ENCODE measurements at places on chromosomes 4 and X. TPM values are rescaled to one million over a fixed set of nuclear protein-coding genes. Genes with fewer than 3 reads are reported as not detected.

Gene MXRA5
- 40.3 TPM for total RNA-seq

Gene SLC49A3
- 3.9 TPM for total RNA-seq

Gene DIAPH2
- total RNA-seq: 18.0 TPM

Gene ERVMER34-1
- total RNA-seq: under 0.01 TPM

Gene GSX2
- 0.33 TPM for total RNA-seq

Gene LAMTOR3
- total RNA-seq: 23.4 TPM

Gene TRAM1L1
- total RNA-seq: 5.0 TPM

Gene KLKB1
- 0.26 TPM for total RNA-seq

Gene CXCR3
- not detected for total RNA-seq

Gene YY2
- 1.0 TPM for total RNA-seq

Gene MSX1
- total RNA-seq: 1.3 TPM

Gene ASMT
- total RNA-seq: not detected

Gene HHIP
- total RNA-seq: under 0.01 TPM

Gene ARHGEF6
- total RNA-seq: 20.5 TPM

Gene MAPK10
- total RNA-seq: 8.0 TPM

Gene ABCD1
- total RNA-seq: 12.7 TPM

Gene TXK
- total RNA-seq: 0.66 TPM

Gene PRSS12
- 59.9 TPM for total RNA-seq

Gene F8A2
- total RNA-seq: not detected

Gene GPRASP1
- total RNA-seq: 5.8 TPM

Gene PDZD4
- total RNA-seq: 0.26 TPM

Gene NUP54
- total RNA-seq: 70.6 TPM

Gene BTC
- total RNA-seq: 3.1 TPM

Gene GPR143
- not detected for total RNA-seq

Gene GABRG1
- not detected for total RNA-seq

Gene SSX4B
- not detected for total RNA-seq

Gene NEXMIF
- total RNA-seq: under 0.01 TPM

Gene CTAG2
- total RNA-seq: not detected

Gene PRSS48
- not detected for total RNA-seq

Gene MFAP3L
- total RNA-seq: 0.50 TPM

Gene GC
- total RNA-seq: not detected

Gene HAND2
- under 0.01 TPM for total RNA-seq

Gene WNK3
- total RNA-seq: 0.51 TPM

Gene PDLIM3
- total RNA-seq: 50.3 TPM

Gene HSFX2
- total RNA-seq: 0.26 TPM

Gene VSIG4
- total RNA-seq: not detected

Gene CT83
- not detected for total RNA-seq

Gene TRIML2
- 0.26 TPM for total RNA-seq

Gene USP11
- total RNA-seq: 37.0 TPM

Gene CFAP99
- not detected for total RNA-seq

Gene PNMA6A
- total RNA-seq: 3.3 TPM

Gene FRG2
- total RNA-seq: not detected

Gene COMMD8
- 23.6 TPM for total RNA-seq

Gene TRPC5OS
- not detected for total RNA-seq

Gene CLIC2
- total RNA-seq: 6.7 TPM

Gene TMEM187
- 6.4 TPM for total RNA-seq

Gene MPC1L
- total RNA-seq: not detected
